ENCODE measurements at places on chromosomes 3 and 15.

DNA sequence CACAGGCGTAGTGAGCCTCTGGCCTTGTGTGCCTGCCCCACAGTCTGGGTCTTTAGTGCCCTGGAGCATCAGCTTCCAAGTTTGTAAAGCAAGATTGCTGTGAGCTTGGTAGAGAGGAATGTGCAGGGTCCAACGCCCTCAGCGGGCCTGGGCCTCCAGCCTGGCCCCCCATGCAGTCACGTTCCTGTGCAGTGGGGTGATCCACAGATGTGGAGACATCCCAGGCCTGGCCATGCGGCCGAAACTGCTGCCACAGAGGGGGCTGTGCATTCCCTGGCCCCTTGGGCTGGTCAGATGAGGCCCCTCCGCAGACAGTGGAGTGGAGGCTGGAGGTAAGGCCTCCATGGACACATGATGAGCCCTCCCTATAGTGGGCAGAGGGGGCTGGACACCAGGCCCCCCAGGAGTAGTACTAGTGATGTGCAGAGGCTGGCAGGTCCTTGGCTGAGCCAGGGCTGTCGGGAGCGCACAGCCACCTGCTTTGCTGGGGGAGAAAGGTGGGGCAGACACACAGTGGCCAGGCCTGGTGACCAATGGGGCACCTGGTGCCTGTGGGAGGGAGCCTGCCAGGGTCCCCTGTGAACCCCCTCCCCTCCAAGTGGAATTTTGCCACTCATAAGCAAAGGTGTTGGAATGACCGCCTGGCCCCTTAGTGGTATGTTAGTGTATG is 71.5 kb downstream of the EFCAB12 start:
- no peak for DNase-seq

GRCh38 chr15:68416158-68416535 is 15.8 kb downstream of the ITGA11 start:
- no peak for DNase-seq

- peak; percentile 85 for DNase-seq
Measured at GRCh38 chr3:143123353-143123984, 3.9 kb downstream of the CHST2 start.

- peak; percentile 58 for DNase-seq
Measured at GRCh38 chr15:49145651-49146609, 9.5 kb downstream of the COPS2 start.

DNA sequence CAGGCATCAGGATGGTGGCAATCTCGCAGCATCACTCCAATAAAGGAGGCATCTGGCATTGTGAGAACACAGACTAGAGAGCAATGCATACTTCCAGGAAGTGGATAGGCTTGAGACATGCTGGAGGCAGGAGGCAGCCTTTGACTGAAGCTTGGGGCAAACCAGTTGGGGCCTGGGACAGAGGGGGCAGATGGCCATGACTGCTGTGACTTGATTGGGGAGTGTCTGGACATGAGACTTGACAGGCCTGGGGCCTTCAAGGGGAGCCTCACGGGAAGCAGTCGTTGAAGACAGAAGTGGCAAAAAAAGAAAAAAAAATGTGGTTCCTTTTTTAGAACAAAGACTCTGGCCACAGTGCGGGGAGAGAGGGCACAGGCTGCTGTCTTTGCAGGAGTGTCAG is 44.7 kb upstream of the CHRNA7 start:
- no peak for DNase-seq

DNA sequence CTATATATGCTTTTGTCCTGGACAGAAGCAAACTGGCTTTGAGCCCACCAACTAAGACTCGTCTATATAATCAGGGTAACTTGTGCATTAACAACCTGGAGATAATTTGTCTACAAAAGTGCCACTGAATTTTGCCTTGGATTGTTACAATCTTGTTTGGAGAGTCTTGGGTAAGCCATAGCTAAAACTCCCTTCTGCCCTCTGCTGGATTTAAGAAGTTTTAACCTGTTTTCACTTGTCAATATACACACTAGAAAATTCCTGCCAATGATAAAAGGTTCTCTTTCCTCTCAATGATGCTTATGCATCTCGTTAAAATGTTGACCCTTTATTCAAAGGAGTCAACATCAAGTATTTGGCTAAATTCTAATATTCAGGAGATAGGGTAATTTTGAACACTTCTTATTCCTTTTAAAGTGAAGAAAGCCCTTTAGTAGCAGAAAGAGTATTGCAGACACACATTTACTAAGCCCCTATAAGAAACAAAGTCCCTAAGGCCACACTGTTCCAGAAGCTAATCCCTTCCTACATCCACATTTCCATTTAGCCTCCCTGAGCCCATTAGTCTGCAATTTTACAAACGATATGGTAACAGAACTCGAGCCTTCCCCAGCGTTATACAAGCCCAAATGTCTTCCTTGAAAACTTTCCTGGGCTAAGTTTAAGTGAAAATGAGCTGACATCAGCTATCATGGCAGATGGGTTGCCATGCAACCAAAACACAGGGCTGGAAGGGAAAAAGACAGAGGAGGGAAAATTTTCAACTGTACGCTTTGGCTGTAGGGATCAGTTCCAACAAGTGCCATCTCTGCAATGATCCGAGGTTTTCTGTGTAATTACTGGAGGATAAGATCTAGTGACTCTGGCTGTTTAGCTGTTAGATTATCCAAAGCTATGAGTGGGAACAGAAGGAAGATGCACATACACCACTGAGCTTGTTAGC is 75.9 kb upstream of the FGF12 start:
- peak; percentile 21 for DNase-seq

DNA sequence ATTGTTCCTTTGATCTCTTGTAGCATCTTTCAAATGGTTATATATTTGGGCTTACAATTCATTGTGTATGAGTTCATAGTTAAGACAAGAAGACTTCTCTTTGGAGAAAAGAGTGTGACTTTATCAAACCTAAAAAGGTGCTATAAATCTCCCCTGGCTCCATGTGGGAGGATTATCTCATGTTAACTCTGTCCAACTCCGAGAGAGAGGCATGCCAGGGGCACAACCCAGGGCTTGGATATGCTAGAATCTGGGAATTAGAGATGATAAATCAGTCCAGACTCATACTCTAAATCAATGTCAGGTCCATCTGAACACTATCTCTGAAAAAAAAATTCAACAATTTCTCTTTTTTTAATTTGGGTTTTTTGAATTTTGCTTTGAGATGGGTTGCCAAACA is 462.8 kb downstream of the TUSC7 start:
- no peak for DNase-seq

- no peak for DNase-seq
Measured at GRCh38 chr15:98740295-98740694, 92.0 kb downstream of the IGF1R start.
